Activated T-helper 1 cell treated with anti-CD3 and anti-CD28 coated beads, Interleukin-2, amount 50 U/mL, for 16 hours (primary cell): ENCODE measurements at places on chromosomes 4 and X.

GRCh38 chrX:20028588-20028987, 37.7 kb upstream of the BCLAF3 start:
- DNase-seq = no peak

DNA sequence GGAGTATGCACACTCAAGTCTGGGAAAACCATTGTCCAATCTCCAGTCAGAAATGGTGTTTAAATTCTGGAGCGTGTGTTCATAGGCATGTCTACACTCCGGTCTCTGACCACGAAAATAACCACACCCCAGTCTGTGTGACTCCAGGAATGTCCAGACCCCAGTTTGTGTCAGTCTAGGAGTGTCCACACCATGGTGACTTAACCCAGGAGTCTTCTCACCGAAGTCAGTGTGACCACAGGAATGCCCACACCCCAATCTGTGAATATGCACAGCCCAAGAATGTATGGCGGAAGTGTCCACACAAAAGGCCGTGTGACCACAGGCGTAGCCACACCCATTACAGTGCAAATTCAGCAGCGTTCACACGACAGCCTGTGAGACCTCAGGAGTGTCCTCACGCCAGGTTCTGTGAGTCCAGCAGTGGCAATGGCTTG, 11.4 kb downstream of the FTSJ1 start:
- DNase-seq = no peak

DNA sequence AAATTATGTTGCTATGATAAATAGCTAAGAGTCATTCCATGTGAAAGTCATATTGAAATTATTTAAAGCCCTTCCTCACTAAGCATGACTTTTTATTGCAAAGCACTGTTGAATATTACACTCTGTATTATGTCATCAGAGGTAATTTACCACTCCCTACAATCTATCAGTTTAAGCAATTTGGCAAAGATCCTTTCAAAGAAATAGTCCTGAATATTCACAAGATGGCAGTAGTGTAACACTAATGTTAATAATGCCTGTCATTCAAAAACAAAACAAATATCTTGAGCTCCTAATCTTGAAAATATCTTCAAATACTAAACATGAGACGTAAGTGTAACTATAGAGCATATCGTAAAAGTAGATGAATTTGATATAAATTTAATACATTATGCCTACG, 208.6 kb upstream of the TECRL start:
- no peak for DNase-seq

- DNase-seq = no peak
Measured at GRCh38 chrX:49071877-49072711, 1.7 kb downstream of the PRAF2 start.

- DNase-seq = no peak
Measured at GRCh38 chrX:32530802-32531403, 680.4 kb downstream of the DMD start.

DNA sequence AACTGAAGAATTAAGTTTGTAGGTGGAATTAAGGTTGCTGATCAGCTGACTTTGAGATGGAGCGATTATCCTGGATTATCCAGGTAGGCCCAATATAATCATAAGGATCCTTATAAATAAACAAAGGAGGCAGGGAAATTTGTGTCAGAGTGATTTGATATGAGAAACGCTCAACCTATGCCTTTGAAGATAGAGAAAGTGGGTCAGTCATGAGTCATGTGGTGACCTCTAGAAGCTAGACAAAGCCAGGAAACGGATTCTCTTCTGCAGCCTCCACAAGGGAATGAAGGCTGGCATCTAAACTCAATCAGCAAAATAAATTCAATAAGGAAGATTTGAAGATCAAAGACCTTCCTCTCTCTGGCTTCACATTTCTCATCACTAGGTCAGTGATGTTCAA, 41.5 kb upstream of the SMIM10 start:
- no peak for DNase-seq

DNA sequence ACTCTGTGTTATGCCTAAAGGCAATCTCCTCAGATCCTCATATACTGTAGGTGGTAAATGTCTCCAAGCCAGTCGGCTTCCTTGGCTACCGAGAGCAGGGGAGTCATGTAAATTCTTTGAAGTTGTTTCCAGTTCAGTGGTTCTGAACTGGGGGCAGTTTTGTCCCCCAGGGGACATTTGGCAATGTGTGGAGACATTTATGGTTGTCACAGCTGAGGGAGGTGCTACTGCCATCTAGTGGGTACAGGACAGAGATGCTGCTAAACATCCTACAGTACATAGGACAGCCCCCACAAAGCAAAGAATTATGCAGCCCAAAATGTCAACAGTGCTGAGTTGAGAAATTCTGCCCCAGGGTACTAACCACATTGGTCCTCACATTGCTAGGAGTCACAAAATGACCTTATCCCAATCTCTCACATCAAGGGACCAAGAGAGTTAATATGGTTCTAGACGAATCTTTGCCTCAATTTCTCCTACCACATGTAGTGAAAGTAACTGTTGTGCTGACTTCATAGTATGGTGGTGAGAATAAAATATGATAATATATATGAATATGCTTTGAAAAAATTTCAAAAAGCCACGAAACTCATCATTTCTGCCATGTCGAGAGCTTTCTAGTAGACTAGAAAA, 104.4 kb upstream of the ARHGAP24 start:
- no peak for DNase-seq

DNA sequence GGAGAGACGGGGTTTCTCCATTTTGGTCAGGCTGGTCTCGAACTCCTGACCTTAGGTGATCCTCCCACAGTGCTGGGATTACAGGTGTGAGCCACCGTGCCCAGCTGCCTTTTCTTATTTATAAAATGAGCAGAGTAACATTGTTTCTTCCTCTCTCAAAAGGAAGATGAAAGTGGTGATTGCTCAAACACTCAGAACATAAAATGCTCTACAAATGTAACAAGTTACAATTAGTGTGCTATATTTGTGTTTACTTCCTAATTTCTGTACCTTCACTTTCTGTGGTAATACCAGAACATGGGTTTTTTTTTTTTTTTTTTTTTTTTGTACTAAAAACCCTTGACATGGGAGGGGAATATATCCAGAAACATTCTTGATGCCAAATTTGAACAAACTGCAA, 197.9 kb downstream of the MGST2 start:
- DNase-seq = no peak

DNA sequence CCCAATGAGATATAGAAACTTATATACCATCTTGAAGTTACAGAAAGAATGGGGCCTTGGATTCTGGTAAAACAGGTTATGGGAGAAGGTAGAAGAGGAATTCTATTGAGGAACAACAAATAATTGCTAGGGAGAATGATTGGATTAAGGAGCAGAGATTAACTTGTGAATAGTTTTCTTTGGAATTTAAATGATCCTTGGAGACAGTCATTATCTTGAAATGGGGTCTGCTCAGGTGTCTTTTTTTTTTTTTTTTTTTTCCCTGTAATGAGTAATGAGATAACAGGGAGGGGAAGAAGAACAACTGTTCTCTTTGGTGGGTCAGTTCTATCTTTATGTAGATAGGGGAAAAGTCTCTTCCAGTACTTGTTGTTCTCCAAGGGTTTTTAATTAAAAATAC, 1406.0 kb downstream of the RPA4 start:
- DNase-seq = no peak

- DNase-seq = no peak
Measured at GRCh38 chr4:159191989-159192388, 89.1 kb downstream of the RAPGEF2 start.

GRCh38 chr4:127601029-127601428, 31.7 kb upstream of the INTU start:
- DNase-seq = no peak

GRCh38 chr4:46450556-46450955, 60.6 kb upstream of the GABRA2 start:
- DNase-seq = no peak

DNA sequence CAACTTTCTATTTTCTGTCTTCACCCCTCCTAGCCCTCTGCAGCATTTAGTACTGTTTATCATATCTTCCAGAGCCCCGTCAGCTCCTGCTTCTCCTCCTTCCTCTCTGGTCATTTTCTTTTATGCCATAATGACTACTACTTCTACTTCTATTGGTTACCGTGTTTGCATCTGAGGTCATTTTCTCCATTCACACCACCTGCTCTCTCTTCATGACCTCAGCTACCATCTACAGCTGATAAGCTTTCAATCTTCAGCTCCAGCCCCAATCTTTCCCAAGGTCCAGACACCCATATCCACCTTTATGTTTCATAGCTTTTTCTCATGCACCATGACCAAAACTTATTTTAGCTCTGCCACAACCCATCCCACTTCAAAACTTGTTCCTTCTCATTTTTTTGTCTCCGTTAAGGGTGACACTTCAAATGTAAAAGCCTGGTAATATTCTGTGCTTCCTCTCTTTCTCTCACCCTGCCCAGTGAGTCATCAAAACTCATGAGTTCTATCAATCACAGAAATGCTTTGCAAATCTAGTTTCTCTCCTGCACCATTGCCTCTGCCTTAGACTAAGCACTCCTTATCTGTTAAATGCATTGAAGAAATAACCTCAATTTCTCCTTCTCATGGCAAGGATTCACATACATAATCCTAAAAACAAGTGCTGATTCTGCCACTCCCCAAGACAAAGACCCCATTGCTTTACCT, 71.3 kb upstream of the IQCM start:
- no peak for DNase-seq

DNA sequence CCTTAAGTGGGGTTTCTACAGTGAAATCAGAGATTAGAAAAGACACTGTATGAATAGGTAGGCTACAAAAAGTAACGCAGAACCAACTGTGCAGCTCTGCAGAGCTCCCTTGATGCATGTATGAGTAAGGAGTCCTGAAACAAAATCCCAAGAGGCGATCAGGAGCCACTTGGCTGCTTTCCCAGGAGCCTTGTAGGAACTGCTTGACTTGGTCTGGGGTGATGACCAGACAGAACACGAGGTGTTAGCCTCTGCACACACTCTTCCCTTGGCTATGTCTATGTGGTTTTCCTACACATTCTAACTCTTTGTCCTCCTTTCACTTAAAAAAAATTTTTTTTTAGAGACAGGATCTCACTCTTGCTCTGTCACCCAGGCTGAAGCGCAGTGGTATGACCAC, 22.8 kb upstream of the AP1S2 start:
- DNase-seq = no peak

DNA sequence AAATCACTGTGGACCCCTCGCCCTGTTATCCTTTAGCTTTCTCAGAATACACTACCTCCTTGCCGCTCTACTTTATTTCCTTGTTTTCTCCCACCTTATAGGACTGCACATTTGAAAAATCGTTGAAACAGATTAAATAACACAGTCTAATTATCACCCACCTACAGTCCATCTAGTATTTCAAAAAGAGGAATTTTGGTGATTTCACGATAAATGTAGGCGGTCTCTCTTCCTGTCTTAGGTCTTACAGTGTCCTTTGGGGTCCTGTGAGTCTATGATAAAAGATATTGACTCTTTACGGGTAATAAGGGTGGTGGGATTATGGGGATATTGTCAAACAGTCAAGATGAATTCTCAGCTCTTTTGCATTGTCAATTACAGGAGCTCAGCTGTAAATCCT, 2.4 kb upstream of the TBL1X start:
- no peak for DNase-seq

DNA sequence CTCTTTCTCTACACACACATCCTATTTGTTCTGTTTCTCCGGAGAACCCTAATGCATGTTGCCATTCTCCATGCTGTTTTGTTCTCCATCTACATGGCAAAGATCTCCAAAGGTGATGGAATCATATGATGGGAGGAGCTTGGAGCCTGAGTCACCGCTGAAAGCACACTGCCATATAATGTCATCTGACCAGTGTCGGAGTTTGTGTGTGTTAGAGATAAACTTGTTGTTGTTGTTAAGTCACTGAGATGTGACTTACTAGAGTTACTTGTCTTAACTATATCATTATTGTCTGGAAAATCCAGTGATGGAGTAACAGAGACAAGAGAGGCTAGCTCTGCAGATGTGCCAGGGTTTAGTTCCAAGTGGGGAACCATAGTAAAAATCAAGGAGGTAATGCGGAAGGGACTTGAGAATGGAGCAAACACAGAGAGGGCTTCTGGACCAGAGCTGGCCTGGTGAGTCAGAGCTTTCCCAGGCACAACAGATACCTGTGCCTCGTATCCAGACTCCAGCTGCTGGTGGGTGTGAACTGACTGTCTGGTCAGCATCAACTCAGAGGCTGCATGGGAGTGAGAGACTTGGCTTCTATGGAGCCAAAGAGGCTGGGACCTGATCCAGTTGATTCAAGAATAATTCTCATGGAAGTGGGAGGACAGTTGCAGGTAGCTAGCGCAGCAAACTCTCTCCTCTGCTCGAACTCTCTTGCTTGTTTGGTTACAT, 30.6 kb upstream of the CCKAR start:
- DNase-seq = no peak

DNA sequence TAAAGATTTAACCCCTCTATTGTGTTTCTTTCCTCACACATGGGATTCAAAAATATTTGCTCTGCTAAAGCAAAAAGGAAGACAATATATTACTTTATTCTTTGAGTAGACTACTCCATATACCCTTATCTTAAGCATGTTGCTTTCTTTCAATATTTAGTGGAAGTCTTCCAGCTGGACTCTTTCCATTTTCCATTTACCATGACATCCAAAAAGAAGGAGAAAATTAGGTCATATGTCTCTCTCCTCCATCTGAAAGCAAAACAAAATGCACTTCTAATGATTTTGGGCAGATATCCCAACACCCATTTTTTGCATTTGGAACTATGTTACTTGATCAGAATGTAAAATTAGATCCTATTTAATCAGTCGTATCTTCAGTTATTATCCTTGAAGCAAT, 1336.5 kb downstream of the PCDH19 start:
- no peak for DNase-seq

GRCh38 chrX:46333550-46333949, 211.7 kb downstream of the ZNF674 start:
- DNase-seq = no peak

GRCh38 chr4:107818301-107818910, 6.3 kb upstream of the SGMS2 start:
- no peak for DNase-seq

GRCh38 chr4:19241895-19242294, 1009.8 kb upstream of the SLIT2 start:
- DNase-seq = no peak

- no peak for DNase-seq
Measured at GRCh38 chr4:4995103-4995907, 24.0 kb downstream of the CYTL1 start.

- DNase-seq = no peak
Measured at GRCh38 chrX:111483135-111483534, 28.3 kb upstream of the SERTM2 start.

- no peak for DNase-seq
Measured at GRCh38 chr4:76498550-76498949, 63.5 kb downstream of the SHROOM3 start.

DNA sequence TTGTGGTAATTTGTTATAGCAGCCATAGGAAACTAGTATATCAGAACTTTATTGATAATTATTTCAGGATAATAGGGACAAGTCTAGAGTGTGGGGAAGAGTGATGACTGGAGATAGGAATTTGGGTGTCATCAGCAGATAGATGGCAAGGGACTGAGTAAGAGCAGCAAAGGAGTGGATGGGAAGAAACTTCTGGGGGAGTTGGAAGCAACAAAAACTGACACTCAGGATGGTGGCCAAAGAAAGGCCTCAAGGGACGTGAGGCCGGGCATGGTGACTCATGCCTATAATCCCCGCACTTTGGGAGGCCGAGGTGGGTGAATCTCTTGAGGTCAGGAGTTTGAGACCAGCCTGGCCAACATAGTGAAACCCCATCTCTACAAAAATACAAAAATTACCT, 9.1 kb upstream of the SLC25A5 start:
- DNase-seq = no peak

GRCh38 chrX:129940721-129941120, 34.8 kb downstream of the UTP14A start:
- DNase-seq = no peak

- no peak for DNase-seq
Measured at GRCh38 chrX:102712981-102713625, 855 bp downstream of the GPRASP2 start.
